ENCODE measurements at places on chromosomes 13 and 19. TPM values are rescaled to one million over a fixed set of nuclear protein-coding genes. Genes with fewer than 3 reads are reported as not detected.

- no peak for DNase-seq
Observed at GRCh38 chr13:18993884-18994660, 187.6 kb downstream of the TUBA3C start.

GRCh38 chr19:54389553-54389952, 24.8 kb upstream of the LAIR1 start:
- no peak for DNase-seq

DNA sequence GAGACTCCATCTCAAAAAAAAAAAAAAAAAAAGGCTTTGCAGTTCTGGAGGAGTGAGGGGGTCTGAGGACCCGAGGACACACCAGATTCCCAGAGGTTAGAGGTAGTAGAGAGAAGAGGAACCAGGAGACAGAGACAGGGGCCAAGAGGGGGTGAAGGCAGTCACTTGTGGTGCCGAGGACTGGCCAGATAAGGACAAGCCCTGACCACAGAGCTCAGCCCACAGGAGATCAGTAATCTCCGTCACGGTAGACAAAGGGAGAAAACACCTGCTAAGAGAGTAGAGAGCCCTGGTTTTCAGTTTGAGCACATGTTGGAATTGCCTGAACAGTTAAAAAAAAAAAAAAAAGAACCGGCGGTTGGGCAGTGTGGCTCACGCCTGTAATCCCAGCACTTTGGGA, 1.7 kb upstream of the PRAM1 start:
- peak; percentile 2 for DNase-seq

DNA sequence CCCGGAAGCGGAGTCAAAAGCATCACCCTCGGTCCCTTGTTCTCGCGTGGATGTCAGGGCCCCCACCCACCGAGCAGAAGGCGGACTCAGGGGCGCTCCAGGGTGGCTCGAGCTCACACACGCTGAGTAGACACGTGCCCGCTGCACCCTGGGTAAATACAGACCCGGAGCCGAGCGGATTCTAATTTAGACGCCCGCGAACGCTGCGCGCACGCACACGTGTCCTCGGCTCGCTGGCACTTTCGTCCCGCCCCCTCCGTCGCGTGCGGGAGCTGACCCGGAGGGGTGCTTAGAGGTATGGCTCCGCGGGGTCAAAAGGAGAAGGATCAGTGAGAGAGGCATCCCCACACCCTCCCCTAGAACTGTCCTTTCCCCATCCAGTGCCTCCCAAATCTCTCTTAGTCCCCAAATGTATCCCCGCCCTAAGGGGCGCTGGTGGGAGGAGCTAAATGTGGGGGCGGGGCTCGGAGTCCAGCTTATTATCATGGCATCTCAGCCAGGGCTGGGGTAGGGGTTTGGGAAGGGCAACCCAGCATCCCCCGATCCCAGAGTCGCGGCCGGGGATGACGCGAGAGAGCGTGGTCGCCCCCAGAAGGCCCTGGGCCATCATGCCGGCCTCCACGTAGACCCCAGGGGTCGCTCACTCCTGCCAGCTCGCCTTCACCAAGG, 451 bp upstream of the ICAM5 start:
- DNase-seq: peak; percentile 79

DNA sequence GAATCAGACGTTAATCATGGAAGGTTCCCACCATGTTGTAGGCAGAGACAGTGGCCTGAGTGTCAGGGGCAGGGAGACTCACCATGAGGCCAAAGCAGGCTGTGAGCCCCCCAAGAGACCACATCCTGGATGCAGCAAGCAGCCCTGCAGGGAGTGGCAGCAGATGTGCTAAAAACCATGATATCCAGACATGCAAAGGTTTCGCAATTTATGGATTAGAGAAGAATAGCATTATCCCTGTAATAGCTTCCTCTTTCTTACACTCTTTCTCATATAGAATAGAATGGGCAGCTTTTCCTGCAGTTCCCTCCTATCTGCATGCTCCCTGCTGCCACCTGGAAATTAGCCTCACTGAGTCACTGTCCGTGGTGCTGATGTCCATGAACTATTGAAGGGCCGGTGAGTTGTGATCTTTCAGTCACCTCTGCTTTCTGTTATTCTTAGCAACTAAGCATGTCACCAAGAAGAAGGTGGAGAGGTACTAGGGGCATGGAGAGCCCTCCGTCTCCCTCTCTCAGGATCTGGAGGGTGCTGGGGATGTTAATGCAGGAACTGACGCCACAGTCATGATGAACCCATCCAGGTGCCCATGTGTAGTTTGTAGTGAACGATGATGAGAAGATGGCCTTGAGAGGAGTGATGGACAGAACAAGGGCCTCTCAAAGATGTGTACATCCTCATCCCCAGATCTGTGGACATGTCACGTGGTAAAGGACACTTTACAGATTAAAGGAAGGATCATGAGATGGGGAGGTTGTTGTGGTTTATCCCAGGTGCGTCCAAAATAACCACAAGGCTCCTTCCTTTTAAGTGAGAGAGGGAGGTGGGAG, 9.9 kb downstream of the CEACAM4 start:
- peak; percentile 54 for DNase-seq

DNA sequence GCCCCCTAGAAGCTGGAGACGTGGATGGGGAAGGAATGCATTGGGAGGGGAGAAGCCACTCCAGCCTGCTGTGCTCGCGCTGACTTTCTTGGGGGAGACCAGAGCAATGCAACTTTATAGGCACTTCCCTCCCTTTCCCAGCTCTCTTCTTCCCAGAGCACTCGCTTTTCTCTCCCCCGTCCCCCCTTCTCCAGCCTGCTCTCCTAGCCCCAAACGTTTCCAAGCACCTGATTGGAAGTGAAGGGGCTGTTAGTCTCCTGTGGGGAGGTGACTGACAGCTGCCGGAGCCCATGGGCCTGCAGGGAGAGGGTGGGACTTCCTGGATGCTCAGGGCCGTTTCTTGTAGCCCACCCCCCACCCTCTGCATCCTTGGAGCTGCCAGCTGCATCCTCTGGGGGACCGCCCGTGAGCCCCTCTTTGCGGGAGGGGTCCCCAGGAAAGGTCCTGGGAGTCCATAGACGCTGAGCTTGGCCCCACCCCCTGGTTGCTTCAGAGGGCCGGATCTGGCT, 2.5 kb downstream of the HDGFL2 start:
- peak; percentile 84 for DNase-seq

GRCh38 chr19:36110487-36111199, at the start of gene OVOL3:
TSS of gene OVOL3 (plus strand) at chr19:36111143. CDS start at chr19:36111203, 60 bp downstream.
- DNase-seq: no peak

Gene COMP
- total RNA-seq: not detected

Gene GADD45GIP1
- total RNA-seq: 1.8 TPM

Measured in stomach (tissue), 19 donors.